ENCODE measurements at places on chromosomes 7 and 10. TPM values are rescaled to one million over a fixed set of nuclear protein-coding genes. Genes with fewer than 3 reads are reported as not detected.

DNA sequence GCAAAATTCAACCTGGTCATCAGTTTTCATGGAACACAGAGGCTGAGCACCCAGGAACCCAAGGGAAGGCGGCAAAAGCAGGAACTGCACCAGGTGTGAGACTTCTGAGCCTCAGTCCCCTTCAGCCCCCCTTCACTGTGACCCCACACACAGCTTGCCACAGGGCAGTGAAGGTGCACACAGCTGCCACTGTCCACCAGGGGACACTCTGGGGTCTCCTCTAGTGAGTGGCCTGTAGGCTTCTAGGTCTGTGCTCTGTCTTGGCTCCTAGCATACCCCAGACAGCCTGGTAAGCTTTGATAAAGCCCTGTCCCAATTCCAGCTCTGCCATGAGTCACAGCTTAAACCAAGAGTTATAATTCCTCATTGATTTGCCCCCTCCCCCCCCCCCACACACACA, 12.1 kb downstream of the KCNH2 start:
- H3K27ac ChIP-seq: no peak overlapping the region
- no peak for DNase-seq
- H3K4me1 ChIP-seq: peaks cover 19% of the 10 kb centered on the region
- peaks cover 3% of the 10 kb centered on the region for H3K27me3 ChIP-seq
- no peak overlapping the region for H3K4me3 ChIP-seq

- H3K27me3 ChIP-seq: no peaks in the 10 kb centered on the region
- peaks cover 5% of the 10 kb centered on the region for H3K4me1 ChIP-seq
- H3K36me3 ChIP-seq: no peaks in the 10 kb centered on the region
- H3K4me3 ChIP-seq: no peak overlapping the region
Observed at GRCh38 chr7:783556-784490, 48.5 kb upstream of the SUN1 start.

- no peaks in the 10 kb centered on the region for H3K36me3 ChIP-seq
- no peak overlapping the region for H3K4me3 ChIP-seq
- H3K27ac ChIP-seq: no peak overlapping the region
- H3K4me1 ChIP-seq: no peaks in the 10 kb centered on the region
Observed at GRCh38 chr7:110358028-110358427, 732.9 kb upstream of the LRRN3 start.

- H3K27ac ChIP-seq: peak overlapping the region; percentile 84
- DNase-seq: no peak
- H3K4me3 ChIP-seq: no peak overlapping the region
- H3K36me3 ChIP-seq: no peaks in the 10 kb centered on the region
- peaks cover 28% of the 10 kb centered on the region for H3K4me1 ChIP-seq
- H3K27me3 ChIP-seq: no peaks in the 10 kb centered on the region
Observed at GRCh38 chr7:92042056-92042737, 92.1 kb downstream of the CYP51A1 start.

DNA sequence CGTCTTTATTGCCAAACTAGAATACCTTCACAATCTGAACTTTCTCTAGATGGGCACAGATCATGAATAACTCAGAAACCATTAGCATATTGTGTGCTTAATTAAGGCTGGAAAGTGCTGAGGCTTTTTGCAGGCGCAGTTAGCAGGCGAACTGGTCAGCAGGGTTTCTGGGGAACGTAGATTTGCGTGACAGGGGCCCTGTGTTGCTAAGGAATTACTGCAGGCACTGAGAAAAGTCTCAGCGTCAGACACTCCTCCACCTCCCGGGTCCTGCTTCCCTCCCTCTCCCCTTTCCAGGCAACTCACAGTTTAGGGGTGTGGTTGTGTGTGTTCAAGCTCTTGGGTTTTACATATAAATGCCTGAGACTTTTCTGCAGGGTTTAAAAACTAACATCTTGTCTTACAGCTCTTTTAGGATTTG, 2.2 kb downstream of the MAP3K8 start:
- peaks cover 52% of the 10 kb centered on the region for H3K4me1 ChIP-seq
- peak overlapping the region; percentile 90 for H3K27ac ChIP-seq
- H3K36me3 ChIP-seq: peaks cover 3% of the 10 kb centered on the region
- no peak for DNase-seq
- peak overlapping the region; percentile 93 for H3K4me3 ChIP-seq

GRCh38 chr7:116271963-116272886, 61.9 kb downstream of the TES start:
- H3K27ac ChIP-seq: peak overlapping the region; percentile 81
- peak overlapping the region; percentile 34 for H3K4me3 ChIP-seq
- no peaks in the 10 kb centered on the region for H3K36me3 ChIP-seq
- H3K4me1 ChIP-seq: peaks cover 38% of the 10 kb centered on the region

GRCh38 chr10:35913628-35914027, 271.5 kb upstream of the FZD8 start:
- H3K27me3 ChIP-seq: no peaks in the 10 kb centered on the region
- H3K4me3 ChIP-seq: no peak overlapping the region
- H3K27ac ChIP-seq: no peak overlapping the region
- H3K4me1 ChIP-seq: no peaks in the 10 kb centered on the region

DNA sequence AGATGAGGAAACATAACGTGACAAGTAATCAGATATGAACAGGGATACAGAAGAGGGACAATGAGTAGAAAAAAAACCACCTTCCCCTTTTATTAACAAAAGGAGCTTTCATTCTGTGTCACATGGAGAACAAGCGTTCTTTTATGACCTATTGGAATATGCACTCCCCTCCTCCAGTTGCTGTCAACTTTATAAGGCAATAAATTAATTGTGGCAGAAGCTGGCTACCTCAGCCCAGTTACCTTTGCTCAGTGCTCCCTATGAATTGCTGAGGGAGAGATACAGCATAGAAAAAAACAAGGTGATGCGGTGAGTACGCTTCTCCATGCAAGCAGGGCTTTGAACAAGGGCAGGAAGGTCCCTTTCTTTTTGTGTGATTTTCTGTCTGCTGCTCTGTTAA, at the start of gene MGAM2:
Gene MGAM2, plus strand, starts transcription at position 220 of the 400 bp plus-strand sequence. CDS start 5,156 bp downstream, outside the sequence.
- no peak within 1 kb of the TSS for H3K27ac ChIP-seq
- H3K4me1 ChIP-seq: no peaks in the 10 kb centered on the region
- H3K27me3 ChIP-seq: no peaks in the 10 kb centered on the region
- no peak for DNase-seq
- H3K4me3 ChIP-seq: no peak within 1 kb of the TSS

GRCh38 chr7:93310346-93310745, 78.2 kb downstream of the VPS50 start:
- peaks cover 59% of the 10 kb centered on the region for H3K36me3 ChIP-seq
- H3K4me1 ChIP-seq: no peaks in the 10 kb centered on the region
- H3K27ac ChIP-seq: no peak overlapping the region

- no peak overlapping the region for H3K27ac ChIP-seq
- no peak for DNase-seq
- H3K27me3 ChIP-seq: no peaks in the 10 kb centered on the region
- no peaks in the 10 kb centered on the region for H3K4me1 ChIP-seq
Observed at GRCh38 chr7:149886018-149886415, 12.2 kb downstream of the ATP6V0E2 start.

DNA sequence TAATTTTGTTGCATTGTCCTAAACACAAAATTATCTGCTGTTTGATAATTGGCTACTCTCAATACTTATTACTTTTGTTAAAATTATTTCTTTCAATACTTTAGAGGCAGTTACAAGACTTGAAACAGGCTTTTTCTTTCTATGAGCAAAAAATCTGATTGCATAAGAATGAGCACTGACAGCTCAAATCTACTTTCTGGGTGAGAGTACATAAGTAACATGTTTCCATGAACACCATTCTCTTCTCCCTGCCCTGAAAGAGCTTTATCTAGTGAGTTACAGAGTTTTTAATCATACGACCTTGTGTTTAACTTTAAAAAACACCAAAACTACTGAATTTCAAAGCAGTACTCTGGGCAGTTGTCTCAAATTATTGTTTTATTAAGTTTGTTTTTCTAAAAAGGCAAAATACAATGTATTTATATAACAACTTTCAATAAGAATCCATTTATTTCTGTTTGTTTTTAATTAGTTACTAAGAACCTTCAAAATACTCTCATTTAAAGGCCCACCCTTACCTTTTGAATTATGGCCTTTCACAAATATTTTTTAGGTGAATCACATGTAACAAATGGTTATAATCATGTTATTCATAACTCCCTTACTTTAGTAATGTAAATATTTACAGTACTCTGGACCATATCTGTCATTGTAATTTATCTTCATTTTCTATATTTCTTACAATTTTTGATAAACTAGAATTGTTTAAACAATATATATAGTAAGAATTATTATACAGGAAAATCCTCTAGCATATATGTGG, 23.0 kb upstream of the TFAM start:
- H3K4me3 ChIP-seq: no peak overlapping the region
- DNase-seq: no peak
- no peaks in the 10 kb centered on the region for H3K27me3 ChIP-seq
- peak overlapping the region; percentile 65 for H3K27ac ChIP-seq
- peaks cover 28% of the 10 kb centered on the region for H3K4me1 ChIP-seq

DNA sequence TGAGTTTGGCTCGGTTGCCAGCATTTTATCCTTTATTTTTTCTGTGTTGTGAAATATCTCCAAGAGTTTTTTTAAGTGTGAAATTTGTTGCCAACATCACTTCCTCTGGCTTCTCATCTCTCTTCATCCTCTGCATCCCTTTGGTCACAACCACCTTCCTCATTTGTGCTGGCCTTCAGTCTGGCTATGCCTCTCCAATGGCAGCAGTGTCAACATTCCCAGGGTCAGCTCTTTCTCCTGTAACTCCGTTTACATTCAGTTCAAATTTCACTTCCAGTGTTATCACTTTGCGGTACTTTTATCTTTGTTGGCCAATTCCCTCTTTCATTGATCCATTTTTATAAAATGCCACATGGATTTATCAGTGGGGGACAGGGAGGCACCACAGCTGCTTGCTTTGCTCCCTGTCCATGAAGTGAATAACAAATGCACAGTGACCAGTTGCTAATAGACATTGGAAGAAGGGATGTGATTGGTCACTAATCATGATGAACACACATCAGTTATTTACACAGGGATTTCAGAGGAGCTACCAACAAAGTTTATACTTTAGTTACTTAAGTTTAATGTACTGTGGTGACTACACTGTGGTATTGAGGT, 311.4 kb upstream of the LRGUK start:
- H3K4me1 ChIP-seq: peaks cover 3% of the 10 kb centered on the region
- DNase-seq: no peak

DNA sequence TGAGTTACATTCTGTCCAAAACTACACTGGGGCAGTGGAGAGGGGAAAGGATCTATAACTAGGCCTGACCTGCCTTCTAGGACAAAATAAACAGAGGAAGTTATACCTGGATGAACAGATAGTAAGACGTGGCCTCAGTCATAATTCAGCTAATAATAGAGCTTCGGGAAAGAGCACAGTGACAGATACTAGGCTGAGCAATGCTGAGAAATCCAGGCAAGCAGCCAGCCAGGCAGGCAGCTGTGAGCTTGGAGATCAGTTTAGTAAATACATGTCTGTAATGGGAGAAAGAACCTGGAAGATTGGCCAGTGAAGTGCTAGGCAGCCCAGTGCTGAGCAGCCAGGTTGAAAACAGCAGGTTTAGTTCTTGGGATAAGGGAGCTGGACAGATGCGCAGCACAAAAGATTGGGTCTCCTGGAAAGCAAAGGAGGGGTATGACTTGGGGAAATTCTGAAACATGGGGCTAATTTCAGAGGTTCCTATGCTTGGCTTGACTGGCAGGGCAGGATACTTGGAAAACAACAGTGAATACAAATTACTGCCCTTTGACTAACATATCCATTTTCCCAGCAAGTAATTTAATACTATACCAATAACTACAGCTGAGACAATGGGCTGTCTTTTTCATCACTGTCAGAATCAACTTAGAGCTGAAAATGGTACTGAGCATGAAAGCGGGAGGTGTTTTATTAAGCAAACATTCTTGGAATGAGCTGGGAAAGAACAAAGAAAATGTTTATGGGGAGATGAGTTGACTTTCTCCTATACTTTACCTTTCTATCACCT, 140.8 kb downstream of the DGKB start:
- H3K4me1 ChIP-seq: peaks cover 25% of the 10 kb centered on the region
- peak overlapping the region; percentile 23 for H3K4me3 ChIP-seq
- no peaks in the 10 kb centered on the region for H3K36me3 ChIP-seq
- no peaks in the 10 kb centered on the region for H3K27me3 ChIP-seq

- no peak overlapping the region for H3K4me3 ChIP-seq
- no peaks in the 10 kb centered on the region for H3K4me1 ChIP-seq
- H3K36me3 ChIP-seq: no peaks in the 10 kb centered on the region
- no peaks in the 10 kb centered on the region for H3K27me3 ChIP-seq
Observed at GRCh38 chr10:81696609-81697388, 178.2 kb upstream of the NRG3 start.

The LAMB4 gene
- total RNA-seq: not detected

The OLAH gene
- total RNA-seq: 0.25 TPM

The ARMC3 gene
- not detected for total RNA-seq

The NME8 gene
- total RNA-seq: not detected

The HELLS gene
- total RNA-seq: 0.37 TPM

The CYP2C18 gene
- total RNA-seq: not detected

The ZNF394 gene
- total RNA-seq: 16.6 TPM

The ENTPD1 gene
- 3.5 TPM for total RNA-seq

The OGDHL gene
- not detected for total RNA-seq

The ITPRID1 gene
- total RNA-seq: not detected

The BMPR1A gene
- total RNA-seq: 12.0 TPM

The C7orf33 gene
- total RNA-seq: not detected
